GM12878 (cell line): ENCODE measurements at places on chromosomes 13 and 19. TPM values are rescaled to one million over a fixed set of nuclear protein-coding genes. Genes with fewer than 3 reads are reported as not detected.

The SCEL gene
- total RNA-seq, result 0.16 and 0.23 TPM in 2 replicates

The CEACAM21 gene
- 13.5 and 13.6 TPM in 2 replicates for total RNA-seq

The POSTN gene
- total RNA-seq, result 0.08 TPM in 1 of 2 replicates, not detected in the other

The ADGRE2 gene
- total RNA-seq, result 8.6 and 8.9 TPM in 2 replicates

The SYT3 gene
- not detected in 2 replicates for total RNA-seq

The ZNF492 gene
- total RNA-seq, result not detected in 2 replicates

The TEX101 gene
- not detected in 2 replicates for total RNA-seq
